Left lobe of liver (tissue), 2 donors: ENCODE measurements at places on chromosomes 11 and 22. TPM values are rescaled to one million over a fixed set of nuclear protein-coding genes. Genes with fewer than 3 reads are reported as not detected.

DNA sequence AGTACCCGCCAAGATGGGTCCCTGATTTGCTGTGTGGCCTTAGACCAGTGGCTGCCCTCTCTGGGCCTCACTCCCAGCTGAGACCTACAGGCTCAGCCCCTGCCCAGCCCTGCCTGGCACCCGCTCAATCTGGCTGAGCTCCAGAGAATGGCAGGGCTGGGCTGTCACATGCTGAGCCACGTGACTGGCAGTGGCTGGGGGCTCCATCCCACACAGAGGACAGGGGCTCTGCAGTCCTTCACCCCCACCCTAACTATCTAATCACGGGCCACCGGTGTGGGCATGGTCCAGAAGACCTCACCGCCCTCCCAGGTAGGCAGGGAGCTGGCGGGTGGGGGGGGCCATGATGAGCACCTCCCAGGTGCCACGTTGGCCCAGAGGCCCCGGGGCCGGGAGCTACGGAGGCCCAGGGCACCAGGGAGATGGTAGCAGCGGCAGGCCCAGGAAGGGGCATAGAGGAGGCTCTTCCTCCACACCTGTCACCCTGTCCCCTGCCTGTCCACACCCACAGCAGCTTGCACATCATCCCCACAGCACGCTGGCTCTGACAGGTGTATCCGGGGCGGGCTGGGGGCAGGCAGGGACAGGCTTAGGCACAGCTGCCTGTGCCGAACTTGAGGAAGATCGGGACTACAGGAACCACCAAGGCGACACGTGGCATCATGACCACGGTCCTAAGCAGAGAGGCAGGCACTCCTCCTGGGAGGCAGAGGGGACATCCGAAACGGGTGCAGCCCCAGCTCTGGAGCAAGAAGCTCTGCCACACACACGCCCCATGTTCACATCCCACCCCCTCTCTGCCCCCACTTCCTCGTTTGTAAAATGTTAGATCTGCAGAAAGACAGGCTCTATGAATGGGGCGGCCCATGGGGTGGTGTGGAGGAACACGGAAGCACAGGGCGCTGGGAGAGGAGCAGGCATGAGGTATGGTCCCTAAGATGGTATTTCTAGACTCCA lies 1.5 kb upstream of the ALDH3B1 start:
- DNase-seq: no peak

DNA sequence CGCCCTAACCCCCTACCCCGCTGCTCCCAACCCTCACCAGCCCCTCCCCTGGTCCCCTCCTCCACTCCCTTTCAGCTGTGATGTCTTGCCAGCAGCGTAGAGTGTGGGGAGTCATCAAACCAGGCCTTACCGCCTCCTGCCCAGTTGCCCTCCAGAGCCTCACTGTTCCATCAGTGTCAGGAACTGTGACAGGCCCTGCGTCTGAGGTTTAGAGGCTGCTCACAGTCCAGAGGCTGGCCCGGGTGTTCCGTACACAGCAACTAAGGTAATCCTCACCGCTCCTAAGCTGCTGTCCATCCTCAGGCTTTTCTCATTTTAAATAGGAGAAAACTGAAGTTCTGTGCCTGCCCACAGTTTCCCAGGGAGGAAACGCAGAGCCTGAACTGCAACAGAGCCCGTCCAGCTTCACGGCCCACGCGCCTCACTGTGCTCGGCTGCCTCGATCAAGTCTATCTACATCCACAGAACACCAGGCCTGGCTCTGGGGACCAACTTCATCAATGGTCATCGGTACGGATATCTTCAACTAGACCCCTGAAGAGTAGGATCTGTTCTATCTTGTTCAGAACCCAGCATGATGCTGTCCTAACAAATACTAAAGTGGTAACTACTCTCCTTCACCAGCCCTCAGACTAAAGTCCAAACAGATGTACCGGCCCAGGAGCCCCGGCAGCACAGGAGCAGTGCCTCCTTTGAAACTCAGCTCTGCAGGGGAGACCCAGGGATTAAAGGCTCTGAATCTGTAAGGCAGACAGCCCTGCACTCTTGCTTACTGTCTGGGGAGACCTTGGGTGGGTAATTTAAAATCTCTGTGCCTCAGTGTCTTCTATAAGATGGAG lies 10.3 kb downstream of the VPS37C start:
- DNase-seq: no peak

- DNase-seq: peak; percentile 79
These were observed at the start of gene APOL3 for GRCh38 chr22:36160499-36160942. TSS of gene APOL3 (minus strand) at chr22:36160755. CDS start at chr22:36149055, 11,700 bp downstream.

DNA sequence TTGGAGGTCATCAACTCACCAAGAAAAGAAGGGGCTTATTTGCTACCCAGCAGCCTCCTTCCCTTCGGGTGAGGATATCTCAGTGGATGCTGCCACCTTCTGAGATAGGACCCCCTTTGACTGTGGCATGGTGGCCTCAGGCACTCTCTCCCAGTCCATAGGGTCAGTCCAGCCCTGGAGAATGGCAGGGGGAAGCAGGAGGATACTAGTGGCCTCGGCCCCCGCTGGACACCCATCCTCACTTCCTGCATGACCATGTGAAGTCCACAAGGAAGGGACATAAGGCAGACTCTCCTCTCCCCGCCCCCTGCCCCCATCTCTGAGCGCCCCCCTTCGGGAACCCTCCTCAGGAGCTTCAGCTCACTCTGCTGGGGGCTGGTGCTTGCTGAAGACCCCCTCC lies 24.4 kb downstream of the TPBGL start:
- no peak for DNase-seq

DNA sequence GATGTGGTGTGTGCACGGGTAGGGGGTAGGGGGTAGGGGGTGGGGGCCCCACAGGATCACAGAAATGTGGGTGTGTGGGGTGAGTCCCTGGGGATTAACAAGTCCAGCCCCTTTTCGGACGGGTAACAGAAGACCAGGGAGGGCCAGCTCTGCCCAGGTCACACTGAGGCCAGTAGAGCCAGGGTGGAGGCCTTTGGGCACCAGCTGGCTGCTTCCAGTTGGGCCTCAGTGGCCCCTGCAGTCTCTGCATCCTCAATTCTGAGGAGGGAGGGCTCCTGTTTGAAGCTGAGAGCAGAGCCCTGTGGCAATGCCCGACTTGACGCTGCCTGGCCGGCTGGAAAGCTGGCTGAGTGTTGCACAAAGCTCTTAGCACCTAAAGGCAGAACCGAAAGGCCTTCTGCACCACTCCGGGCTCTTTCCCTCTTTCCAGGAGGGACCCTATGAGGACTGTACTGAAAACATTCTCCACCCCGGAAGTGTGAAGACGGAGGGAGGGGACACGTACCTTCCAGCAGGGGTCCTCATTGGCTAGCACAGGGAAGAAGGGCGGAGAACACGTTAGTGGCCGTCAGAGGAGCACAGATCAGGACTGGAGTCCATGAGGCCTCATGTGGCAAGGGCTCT lies 120.4 kb downstream of the PHF21B start:
- DNase-seq: peak; percentile 26

DNA sequence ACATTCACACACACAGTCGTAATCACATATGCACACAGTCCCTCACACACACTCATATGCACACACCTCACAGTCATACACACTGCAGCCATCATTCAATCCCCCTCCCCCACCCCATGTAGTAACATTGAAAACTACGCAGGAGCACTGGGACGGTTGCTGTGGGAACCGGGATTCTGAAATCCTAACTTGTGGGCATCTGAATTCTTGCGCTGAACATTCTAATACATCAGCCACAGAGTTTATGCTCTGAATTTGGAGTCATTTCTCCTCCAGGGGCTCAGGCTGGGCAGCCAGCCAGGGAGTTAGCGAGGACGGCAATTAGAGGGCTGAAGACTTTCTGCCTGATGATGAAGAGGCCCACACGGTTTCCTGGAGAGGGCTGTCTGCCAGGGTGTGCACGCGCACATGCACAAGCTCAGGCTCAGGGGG lies 32.7 kb downstream of the CD6 start:
- DNase-seq: no peak

GRCh38 chr11:85795712-85796487 lies 15.0 kb downstream of the SYTL2 start:
- DNase-seq: no peak

DNA sequence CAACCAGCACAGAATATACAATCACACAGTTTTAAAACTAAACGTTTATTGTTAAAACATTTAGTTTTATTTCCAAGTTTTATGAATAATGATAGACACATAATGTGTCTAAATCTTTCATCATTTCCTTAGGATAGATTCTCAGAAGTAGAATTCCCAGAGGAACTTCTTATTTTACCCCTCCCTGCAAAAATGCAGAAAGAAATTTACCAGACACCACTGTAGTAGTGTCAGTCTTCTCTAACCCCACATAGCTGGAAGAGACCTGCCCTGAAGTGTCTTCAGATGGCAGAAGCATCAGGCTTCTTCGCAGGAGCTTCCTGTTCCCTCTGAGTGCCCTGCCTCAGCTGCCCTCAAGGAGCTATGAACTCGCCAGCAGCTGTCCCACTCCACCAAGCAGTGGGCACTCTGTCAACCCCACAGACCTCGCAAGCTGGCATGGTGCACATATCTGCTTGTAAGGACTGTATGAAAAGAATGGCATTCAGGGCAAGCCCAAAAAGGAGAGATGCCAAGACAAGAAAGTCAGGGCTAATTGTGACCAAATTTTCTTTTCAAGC lies 28.5 kb upstream of the PAK1 start:
- DNase-seq: no peak

GRCh38 chr11:17986711-17987220 lies 26.1 kb downstream of the SERGEF start:
- DNase-seq: no peak

DNA sequence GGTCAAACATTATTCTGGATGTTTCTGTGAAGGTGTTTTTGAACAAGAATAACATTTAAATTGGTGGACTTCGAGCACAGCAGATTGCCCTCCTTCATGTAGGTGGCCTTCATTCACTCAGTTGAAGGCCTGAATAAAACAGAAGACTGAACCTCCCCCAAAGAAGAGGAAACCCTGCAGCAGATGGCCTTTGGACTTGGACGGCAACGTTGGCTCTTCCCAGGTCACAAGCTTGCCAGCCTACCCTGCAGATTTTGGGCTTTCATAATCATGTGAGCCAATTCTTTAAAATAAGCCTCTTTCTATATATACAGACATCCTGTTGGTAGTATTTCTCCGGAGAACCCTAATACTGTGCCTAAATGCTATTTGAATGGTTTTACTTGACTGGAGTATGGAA lies 432.2 kb upstream of the NARS2 start:
- peak; percentile 55 for DNase-seq

- no peak for DNase-seq
These were observed 369.5 kb downstream of the AASDHPPT start for GRCh38 chr11:106446955-106447354.

DNA sequence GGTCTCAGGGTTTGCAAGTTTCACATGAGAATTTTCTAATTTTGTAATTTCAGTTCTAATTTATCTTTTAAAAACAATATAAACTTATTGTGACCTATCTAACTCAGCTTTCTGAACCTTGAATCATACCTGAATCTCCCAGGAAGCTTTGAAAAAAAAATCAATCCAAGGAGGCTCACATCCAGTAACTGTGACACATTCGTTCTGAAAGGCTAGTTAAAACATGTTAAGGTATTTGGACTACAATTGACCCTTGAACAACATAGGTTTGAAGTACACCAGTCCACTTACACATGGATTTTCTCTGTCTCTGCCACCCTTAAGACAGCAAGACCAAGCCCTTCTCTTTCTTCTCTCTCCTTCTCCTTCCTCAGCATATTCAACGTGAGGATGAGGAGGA lies 40.0 kb downstream of the DDI1 start:
- no peak for DNase-seq

DNA sequence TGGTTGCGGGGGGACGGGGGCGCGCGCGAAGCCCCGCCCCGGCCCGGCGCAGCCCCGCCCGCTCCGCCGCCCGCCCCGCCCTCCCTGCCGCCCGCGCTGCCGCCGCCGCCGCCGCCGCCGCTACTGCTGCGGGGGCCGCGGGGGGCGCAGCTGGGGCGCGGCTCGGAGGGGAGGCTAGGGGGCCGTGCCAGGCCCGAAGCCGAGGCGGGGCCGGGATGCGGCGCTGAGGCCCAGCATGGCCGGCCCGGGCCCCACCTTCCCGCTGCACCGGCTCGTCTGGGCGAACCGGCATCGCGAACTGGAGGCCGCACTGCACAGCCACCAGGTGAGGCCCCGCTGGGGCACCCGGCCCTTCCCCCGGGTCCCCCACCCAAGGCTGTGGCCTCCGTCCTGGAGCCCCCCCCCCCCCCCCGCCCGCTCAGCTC lies at the start of gene ANKRD13D:
ANKRD13D (plus strand) TSS at position 78 of the 425 bp plus-strand sequence; CDS start at position 236, 158 bp downstream.
- no peak for DNase-seq

GRCh38 chr11:76663486-76663810 lies 7.1 kb downstream of the LRRC32 start:
- DNase-seq: no peak

The MRPL49 gene
- 31.3 TPM for total RNA-seq

The ART1 gene
- total RNA-seq: not detected

The GAL3ST3 gene
- total RNA-seq: not detected

The IL18 gene
- total RNA-seq: 1.9 TPM

The RAB3IL1 gene
- 4.0 TPM for total RNA-seq

The RAB36 gene
- total RNA-seq: 0.38 TPM
